ENCODE measurements at places on chromosomes 12 and 14. TPM values are rescaled to one million over a fixed set of nuclear protein-coding genes. Genes with fewer than 3 reads are reported as not detected.

DNA sequence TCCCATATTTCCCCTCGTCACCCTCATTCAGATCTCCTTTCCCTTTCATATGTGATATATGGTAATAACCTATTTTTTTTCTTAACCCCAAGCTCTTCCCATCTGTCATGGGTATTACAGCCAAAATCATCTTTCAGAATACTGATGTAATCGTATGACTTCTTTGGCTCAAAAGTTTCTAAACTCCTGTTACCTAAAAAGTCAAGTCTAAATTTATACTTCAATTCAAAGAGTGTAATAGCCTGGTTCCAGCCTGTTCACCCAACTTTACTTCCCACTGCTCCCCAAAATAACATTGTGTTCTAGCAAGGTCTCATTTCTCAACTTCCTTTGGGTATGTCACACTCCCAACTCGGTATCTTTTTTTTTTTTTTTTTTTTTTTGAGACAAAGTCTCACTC is 48.5 kb downstream of the TBK1 start:
- no peak for DNase-seq

DNA sequence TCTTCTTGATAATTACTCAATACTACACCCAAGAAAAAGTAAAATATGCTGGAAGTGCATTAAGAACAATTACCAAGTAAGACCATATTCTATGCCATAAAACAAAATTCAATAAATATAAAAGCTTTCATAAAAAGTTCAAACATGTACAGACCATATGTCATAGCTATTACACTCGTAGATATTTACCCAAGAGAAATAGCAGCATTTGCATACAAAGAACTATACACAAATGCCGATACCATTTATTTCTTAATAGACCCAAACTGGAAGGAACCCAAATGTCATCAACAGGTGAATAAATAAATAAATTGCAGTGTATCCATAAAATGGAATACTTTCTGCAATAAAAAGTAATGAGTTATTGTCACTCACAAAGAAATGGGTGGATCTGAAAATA is 78.3 kb upstream of the SLC16A7 start:
- no peak for DNase-seq

DNA sequence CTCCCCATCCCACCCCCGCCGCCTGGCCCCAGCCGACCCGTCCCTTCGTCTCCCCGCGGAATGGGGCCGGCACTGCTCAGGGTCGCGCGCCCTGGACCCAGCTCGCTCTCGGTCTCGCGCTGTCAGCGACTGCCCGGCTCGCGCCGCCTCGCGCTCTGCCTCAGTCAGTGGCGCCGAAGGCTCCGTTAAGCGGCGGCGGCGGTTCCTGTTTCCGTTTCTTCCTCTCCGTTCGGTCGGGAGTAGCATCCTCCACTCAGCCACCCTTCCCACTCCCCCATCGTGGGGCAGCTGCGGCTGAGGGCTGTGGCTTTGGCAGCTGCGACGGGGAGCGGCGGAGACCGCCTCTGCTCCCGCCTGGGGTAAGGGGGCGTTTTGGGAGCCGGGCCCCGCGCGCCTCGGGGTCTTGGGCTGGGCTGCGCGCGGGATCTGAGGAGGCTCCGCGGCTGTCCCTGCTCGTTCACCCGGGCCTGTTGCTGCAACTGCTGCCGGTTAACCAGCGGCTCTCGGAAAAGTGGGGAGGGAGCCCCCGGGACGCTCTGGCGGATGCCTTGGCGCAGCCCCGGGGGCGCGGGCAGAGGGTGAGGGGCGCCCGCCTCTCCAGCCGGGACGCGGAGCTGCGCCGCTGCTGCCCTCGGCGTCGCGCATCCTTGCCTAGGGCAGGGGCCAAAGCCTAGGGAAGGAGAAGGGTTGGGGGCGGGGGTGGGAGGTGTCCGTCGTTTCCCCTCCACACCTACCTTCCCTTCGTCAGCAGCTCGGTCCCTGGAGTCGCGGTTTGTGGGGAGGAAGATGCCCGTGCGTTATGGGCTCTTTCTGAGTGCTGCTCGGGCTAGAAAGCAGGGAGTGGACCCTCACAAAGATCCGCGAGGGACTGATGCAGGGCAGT is 567 bp downstream of the FUT8 start:
- peak; percentile 69 for DNase-seq

- DNase-seq: peak; percentile 90
Measured at GRCh38 chr12:116382686-116383530, 105.4 kb upstream of the MED13L start.

DNA sequence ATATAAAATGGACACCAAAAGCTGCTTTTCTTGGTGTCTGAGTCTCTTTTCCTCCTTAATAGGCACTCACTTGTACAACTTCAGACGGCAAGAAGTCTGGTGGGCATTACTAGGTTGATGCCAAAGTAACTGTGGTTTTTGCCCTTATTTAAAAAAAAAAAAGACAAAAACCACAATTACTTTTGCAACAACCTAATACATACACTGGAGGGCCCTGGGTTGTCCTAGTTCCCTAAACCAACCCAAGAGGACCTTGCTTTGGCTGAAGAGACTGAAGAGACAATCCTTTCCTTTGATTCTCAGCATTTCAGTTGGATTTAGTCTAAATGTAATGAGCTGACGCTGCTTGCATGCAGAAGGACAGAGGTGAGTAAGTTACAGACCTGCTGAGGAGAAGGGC is 16.2 kb upstream of the PLEKHG3 start:
- DNase-seq: no peak

Gene KRT74
- not detected for polyA plus RNA-seq

- DNase-seq: no peak
Measured at GRCh38 chr12:33116284-33116683, 219.7 kb upstream of the PKP2 start.

DNA sequence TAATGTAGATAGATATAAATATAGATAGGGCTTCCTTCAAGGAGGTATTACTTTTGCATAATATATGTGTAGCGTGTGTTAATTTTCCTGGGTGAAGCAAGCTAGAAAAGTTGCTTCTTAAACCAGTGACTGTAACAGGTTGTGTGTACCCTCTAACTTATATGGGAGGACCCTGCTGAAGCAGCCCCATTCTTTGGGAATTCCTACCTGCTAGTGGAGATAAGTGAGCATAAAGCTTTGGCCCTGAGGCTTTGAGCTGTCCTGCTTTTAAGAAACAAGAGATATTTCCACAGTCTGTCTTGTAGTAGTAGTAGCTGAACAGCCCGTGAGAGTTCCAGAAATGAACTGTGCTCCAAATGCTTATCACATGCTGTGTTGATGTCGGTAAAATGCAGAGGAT is 8.6 kb downstream of the RMST start:
- DNase-seq: no peak

Gene RTRAF
- 313 TPM for polyA plus RNA-seq

- DNase-seq: no peak
Measured at GRCh38 chr12:25556153-25556552, 3.1 kb upstream of the LMNTD1 start.

Gene ITGB7
- not detected for polyA plus RNA-seq

- peak; percentile 4 for DNase-seq
Measured at GRCh38 chr14:96146131-96146771, 58.4 kb upstream of the BDKRB2 start.

- DNase-seq: peak; percentile 68
Measured at GRCh38 chr12:124863416-124864325, at the start of gene SCARB1. SCARB1 (minus strand) TSS chr12:124863864; CDS start chr12:124863720, 144 bp downstream.

GRCh38 chr12:64918344-64918743 is 93.9 kb downstream of the TBC1D30 start:
- DNase-seq: no peak

GRCh38 chr12:49907352-49907751 is 3.7 kb upstream of the FAIM2 start:
- no peak for DNase-seq

GRCh38 chr14:83171761-83172160 is 1638.1 kb upstream of the SEL1L start:
- no peak for DNase-seq

GRCh38 chr12:121590476-121591143 is 9.8 kb upstream of the KDM2B start:
- no peak for DNase-seq
